WTC11 (cell line): ENCODE measurements at places on chromosomes 7 and 10. TPM values are rescaled to one million over a fixed set of nuclear protein-coding genes. Genes with fewer than 3 reads are reported as not detected.

CASP7 gene
- 4.7 to 6.0 TPM (median 4.7 TPM) in 3 replicates for total RNA-seq

LRRTM3 gene
- 0.32 to 0.52 TPM (median 0.48 TPM) in 3 replicates for total RNA-seq

LRRC17 gene
- 1.4 to 1.8 TPM (median 1.6 TPM) in 3 replicates for total RNA-seq

STX1A gene
- total RNA-seq, result 17.7 to 20.4 TPM (median 18.5 TPM) in 3 replicates

WEE2 gene
- total RNA-seq, result 0.04 to 0.07 TPM in 2 of 3 replicates, not detected in the other

HELLS gene
- 365 to 419 TPM (median 379 TPM) in 3 replicates for total RNA-seq

TFEC gene
- total RNA-seq, result 0.07 to 0.17 TPM in 2 of 3 replicates, not detected in the other

FAM237B gene
- not detected in 3 replicates for total RNA-seq

WIPF3 gene
- total RNA-seq, result 9.9 to 11.4 TPM (median 10.5 TPM) in 3 replicates

CALHM1 gene
- 0.30 to 0.55 TPM (median 0.39 TPM) in 3 replicates for total RNA-seq

ECHDC3 gene
- 17.1 to 18.3 TPM (median 18.1 TPM) in 3 replicates for total RNA-seq

PPP1R3C gene
- total RNA-seq, result 1.5 to 3.3 TPM (median 2.8 TPM) in 3 replicates

ABCC2 gene
- 0.53 to 0.87 TPM (median 0.57 TPM) in 3 replicates for total RNA-seq

MINDY4 gene
- total RNA-seq, result 1.8 to 2.2 TPM (median 2.0 TPM) in 3 replicates

CEP55 gene
- 15.7 to 17.3 TPM (median 15.8 TPM) in 3 replicates for total RNA-seq

SSC4D gene
- 18.1 to 27.9 TPM (median 24.4 TPM) in 3 replicates for total RNA-seq

CREM gene
- 17.3 to 23.6 TPM (median 18.3 TPM) in 3 replicates for total RNA-seq

TUBB8 gene
- total RNA-seq, result 2.3 to 2.6 TPM (median 2.4 TPM) in 3 replicates

SLC39A12 gene
- total RNA-seq, result not detected in 3 replicates

ITIH5 gene
- 3.1 to 3.8 TPM (median 3.6 TPM) in 3 replicates for total RNA-seq

AGBL3 gene
- total RNA-seq, result 1.6 to 2.1 TPM (median 2.0 TPM) in 3 replicates

FAM13C gene
- total RNA-seq, result 0.82 to 1.5 TPM (median 0.89 TPM) in 3 replicates

CALCR gene
- 0.81 to 1.3 TPM (median 1.2 TPM) in 3 replicates for total RNA-seq

ANXA8L1 gene
- total RNA-seq, result not detected in 3 replicates

KMT2C gene
- total RNA-seq, result 38.9 to 45.4 TPM (median 40.8 TPM) in 3 replicates

ADD3 gene
- 86.7 to 95.7 TPM (median 88.3 TPM) in 3 replicates for total RNA-seq

IGF2BP3 gene
- 129 to 165 TPM (median 164 TPM) in 3 replicates for total RNA-seq

NKX1-2 gene
- 30.8 to 57.7 TPM (median 31.0 TPM) in 3 replicates for total RNA-seq

TMEM229A gene
- total RNA-seq, result 0.27 to 0.74 TPM (median 0.41 TPM) in 3 replicates

KIF20B gene
- total RNA-seq, result 56.9 to 70.2 TPM (median 57.3 TPM) in 3 replicates

EPC1 gene
- total RNA-seq, result 22.2 to 23.1 TPM (median 22.5 TPM) in 3 replicates

TIAL1 gene
- total RNA-seq, result 170 to 178 TPM (median 176 TPM) in 3 replicates

CFAP43 gene
- 0.42 to 0.69 TPM (median 0.44 TPM) in 3 replicates for total RNA-seq

CUZD1 gene
- 3.5 to 4.4 TPM (median 3.8 TPM) in 3 replicates for total RNA-seq

ARHGAP22 gene
- total RNA-seq, result 8.2 to 8.6 TPM (median 8.3 TPM) in 3 replicates

SPDYE2B gene
- 0.23 TPM in 1 of 3 replicates, not detected in the others for total RNA-seq
